Naive thymus-derived CD8-positive, alpha-beta T cell (primary cell): ENCODE measurements at places on chromosomes 12 and 14.
A peak's percentile ranks its signal among the peaks of the same experiment; 100 is the strongest.

GRCh38 chr12:64968989-64969819 is 144.8 kb downstream of the TBC1D30 start:
- DNase-seq = no peak

DNA sequence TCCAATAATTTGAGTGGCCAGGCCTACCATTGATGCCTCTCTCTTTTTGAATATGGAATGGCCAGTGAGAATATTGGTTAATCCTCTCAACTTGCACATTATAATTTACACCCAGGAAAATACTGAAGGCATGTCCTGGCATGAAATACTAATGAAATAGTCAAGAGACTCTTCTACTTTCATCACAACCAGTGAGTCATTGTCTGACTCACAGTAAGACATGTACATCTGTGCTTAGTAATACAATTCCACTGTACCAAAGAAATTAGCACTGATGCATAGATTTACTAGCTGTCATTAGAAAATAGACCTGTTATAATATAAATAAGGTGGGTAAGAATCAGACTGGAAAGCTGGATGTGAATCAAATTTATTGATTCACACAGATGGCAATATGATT is 31.6 kb downstream of the KCNC2 start:
- DNase-seq = no peak

DNA sequence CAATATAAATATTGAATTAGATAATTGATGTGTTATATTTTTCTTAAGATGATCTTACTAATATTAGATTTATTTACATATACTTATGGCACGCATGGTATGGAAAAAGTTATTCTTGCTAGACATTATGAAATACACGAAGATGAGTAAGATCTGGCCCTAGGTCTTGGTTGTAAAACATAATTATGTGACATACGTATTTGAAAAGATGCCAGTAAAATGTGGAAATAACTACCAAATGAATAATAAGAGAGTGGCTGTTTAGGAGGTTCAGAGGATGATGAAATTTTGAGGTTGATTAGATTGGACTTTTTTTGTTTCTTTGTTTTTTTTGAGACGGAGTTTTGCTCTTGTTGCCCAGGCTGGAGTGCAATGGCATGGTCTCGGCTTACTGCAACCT is 41.3 kb downstream of the FANCM start:
- DNase-seq = no peak

DNA sequence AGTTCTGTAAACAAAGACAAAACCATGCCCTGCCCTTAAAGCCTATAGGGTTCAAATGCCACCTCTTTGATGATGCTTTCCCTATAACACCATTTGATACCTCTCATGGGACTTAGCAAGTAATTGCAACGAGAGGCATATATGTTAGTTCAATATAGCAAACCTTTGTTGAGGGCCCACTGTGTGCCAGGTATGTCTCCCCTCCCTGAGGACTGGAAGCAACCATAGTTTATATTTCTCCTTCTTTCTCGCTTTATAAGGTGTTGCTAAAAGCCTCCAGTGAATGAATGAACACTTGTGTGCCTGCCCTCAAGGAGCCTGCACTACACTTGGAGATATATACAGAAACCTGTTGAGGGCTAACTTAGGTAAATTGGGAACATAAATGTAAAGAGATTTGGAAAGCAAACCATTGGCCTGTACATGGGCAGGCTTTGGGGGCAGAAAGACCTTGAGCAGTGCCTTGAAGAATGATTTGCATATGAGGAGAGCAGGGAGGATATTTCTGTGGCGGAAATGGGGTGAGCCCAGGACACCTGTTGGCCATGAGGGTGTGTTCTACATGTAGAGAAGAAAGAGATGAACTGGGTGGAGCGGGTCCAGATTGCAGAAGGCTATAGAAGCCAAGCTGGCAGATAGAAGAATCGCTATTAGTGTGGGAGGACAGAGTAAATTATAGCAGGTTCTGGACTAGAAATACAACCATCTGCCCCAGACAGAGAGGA is 1.8 kb upstream of the CKAP4 start:
- DNase-seq = peak; percentile 10

DNA sequence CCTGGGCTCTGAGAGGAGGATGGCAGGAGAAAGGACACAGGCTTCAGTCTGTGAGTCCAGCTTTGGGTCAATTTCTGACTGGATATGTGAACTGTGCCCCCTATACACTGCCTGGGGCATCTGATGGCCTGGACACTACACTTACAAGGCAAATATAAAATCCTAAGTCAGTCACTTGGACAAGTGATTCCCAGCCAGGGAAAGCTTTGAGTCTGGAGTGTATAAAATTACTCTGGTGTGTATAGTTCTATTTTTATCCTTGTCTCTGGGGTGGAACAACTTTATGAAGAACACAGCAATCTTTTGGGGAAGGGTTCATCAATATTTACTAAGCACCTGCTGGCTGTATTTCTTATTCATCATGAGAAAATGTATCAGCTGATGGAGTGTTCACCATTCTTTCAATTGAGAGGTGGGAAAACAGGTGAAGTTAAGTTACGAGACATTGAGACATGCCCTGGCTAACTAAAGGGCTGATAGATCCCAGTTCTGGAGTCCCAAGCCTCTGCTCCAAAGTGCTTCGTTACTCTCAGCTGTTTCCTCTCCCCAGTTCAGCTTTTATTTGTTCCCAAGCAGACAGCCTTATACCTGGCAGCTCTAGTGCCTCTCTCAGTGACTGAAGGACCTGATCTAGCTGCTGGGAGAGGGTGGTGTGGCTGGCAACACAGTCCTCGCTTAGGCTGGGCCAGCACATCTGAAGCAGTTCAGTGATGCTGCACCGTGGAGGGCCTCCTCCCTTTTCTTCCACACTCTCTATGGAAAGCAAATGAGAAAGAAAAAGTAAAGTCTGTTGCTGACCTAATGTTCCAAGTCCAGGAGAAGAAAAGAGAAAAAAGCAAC is 30.9 kb downstream of the ZFYVE26 start:
- no peak for DNase-seq

DNA sequence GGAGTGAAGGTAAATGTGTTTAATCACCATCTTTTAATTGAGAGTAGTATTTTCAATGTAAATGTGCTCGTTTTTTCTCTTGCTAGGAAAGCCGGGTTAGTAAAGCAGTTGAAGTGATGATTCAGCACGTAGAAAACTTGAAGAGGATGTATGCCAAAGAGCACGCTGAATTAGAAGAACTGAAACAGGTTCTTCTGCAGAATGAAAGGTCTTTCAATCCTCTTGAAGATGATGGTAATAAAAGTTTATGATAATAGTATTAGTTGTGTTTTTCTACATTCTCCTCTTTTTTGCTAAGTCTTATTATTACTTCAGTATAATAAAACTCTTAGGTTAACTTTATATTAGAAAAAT is 93.9 kb downstream of the DNAI7 start:
- no peak for DNase-seq

DNA sequence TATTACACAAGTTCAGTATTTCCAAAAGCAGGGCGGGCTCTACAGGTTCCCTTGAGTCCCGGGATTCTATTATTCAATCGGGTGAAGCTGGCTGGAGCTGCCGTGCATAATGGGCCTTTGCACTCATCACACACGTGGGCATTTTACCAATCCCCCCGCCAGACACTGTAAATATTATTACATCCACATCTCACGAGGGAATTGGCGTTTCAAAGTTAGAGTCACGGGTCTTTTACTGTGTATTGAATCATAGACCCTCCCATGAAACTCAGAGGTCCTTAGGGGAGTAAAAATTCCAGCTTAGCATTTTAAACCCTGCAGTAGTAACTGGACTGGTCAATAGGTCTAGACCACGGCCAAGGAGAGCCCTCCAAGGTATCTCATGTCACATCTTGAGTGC is 70.3 kb downstream of the MAP1LC3B2 start:
- no peak for DNase-seq

DNA sequence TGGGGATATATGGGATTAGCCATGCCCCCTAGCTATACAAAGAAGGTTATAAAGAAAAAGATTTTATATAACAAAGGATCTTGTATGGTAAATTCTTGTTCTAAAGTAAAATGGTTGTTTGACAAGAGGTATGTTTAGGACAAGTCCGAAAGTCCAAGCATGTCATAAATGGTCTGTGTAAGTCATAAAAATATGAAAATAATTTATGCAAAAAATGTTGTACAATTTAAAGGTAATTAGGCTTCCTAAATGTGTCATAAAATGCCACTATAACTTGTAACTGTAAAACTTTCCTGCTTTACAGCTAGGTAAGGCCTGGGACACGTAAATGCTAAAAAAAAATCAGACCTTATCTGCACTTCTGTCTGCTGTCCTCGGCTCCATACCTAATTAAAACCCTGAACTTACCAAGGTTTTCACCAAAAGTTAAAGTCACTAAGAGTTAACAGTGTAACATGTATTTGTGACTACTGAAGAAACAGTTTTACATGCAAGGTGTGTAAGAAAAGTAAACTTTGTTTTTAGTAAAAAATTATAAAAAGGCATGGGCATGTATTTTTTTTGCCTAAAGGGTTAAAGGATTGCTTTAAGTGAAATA is 110.0 kb upstream of the RESF1 start:
- no peak for DNase-seq

DNA sequence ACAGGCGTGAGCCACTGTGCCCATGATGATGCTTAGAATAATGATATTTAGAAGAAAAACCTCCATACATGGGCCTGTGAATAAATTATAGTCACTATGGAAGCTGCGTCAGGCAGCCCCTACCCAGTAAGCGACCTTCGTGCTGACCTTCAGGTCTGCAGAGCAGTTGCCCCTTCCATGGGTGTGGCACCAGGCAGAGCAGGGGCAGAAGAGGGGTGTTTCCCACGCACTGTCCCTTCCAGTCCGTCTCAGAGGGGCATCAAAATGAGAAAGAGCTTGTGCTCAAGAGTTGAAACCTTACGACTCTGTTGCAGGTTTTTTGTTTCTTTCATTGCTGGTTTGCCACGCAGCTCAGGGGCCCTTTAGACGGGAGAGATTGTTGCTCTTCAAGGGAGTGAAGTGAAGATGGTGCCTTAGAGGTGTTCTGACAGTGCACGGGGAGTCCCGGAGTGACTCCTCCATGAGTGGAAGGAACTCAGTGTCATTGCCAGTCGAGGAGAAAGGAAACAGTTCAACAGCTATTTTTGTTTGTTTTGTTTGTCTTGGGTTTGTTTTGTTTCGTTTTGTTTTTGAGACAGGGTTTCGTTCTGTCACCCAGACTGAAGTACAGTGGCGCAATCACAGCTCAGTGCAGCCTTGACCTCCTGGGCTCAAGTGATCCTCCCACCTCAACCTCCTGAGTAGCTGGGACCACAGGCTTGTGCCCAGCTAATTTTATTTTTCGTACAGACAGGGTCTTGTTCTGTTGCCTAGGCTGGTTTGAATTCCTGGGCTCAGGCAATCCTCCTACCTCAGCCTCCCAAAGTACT is 13.9 kb downstream of the CKB start:
- no peak for DNase-seq

DNA sequence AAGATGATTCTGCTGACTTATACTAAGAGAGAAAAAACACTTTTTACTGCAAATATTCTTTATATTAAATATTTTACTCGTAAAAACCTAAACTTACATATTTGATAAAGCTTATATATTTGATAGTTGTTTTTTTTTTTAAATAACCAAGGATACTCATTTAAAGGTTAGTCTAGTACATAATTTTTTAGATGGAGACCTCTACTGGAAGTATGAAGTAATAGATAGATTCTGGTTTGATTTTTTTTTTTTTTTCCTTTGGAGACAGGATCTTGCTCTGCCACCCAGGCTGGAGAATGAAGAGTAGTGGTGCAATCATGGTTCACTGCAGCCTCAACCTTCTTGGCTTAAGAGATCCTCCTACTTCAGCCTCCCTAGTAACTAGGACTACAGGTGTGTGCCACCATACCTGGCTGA is 16.4 kb downstream of the ARID2 start:
- peak; percentile 44 for DNase-seq

GRCh38 chr14:85079842-85080730 is 449.9 kb upstream of the FLRT2 start:
- no peak for DNase-seq

- DNase-seq = no peak
Measured at GRCh38 chr12:96106137-96106536, 70.8 kb upstream of the LTA4H start.

GRCh38 chr14:29042551-29042950 is 276.0 kb downstream of the FOXG1 start:
- DNase-seq = no peak

- DNase-seq = peak; percentile 48
Measured at GRCh38 chr14:104870368-104871144, 5.5 kb downstream of the CEP170B start.

GRCh38 chr14:27390155-27390554 is 792.3 kb upstream of the NOVA1 start:
- no peak for DNase-seq

DNA sequence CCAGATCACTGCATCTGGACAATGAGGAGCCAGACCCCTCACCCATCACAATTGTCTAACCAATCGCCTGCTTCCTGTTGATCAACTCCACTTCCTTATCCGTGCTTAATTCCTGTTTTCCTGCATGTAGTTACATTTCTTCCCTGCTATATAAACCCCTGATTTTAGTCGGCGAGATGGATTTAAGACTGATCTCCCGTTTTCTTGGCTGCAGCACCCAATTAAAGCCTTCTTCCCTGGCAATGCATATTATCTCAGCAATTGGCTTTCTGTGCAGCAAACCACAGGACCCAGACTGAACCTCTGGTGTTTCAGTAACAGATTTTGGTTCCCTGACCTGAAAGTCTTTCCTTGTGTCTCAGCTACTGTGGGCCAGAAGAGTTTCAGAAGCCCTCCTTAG is 272.3 kb downstream of the IPO8 start:
- DNase-seq = no peak

- DNase-seq = no peak
Measured at GRCh38 chr14:75150150-75150549, 23.3 kb upstream of the NEK9 start.

DNA sequence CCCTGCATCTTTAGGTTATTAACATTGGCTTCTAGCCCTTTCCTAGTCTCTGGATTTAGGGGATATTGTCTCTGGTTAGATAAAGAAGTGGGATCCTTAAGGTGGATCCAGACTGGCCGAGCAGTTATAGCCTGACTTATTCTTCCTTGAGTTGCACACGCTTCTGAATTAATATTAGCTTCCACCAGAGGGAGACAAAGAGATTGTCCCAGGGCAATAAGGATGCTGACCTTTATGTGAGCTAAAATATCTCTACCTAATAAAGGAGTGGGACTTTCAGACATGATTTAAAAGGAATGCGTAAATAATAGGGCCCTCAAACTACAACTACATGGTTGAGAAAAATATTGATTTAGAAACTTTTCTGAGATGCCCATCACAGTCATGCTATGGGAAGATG is 139.7 kb downstream of the SLCO1B3 start:
- DNase-seq = no peak

GRCh38 chr12:40192704-40193255 is 32.0 kb upstream of the LRRK2 start:
- DNase-seq = no peak

DNA sequence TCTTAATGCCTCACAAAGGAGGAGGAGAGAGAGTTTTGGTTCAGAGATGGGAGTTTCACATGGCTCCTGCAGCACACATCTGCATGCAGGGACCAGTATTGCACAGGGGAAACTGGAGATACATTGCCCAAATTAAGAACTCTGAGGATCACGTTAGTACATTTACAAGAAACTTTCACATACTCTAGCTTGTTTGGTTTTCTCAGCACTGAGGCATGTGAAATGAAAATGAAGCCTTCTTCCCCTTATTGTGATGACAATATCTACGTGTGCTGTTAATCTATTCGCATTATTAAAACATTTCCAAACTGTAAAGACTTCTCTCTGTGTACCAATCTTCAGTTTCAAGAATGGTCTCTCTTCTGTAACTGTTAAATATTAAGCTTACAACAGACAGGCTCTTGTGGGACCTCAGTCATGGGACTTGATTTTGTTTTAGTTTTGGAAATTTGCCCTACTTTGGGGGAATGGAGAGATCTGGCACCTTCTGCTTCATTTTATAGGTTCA is 124.7 kb downstream of the DAAM1 start:
- DNase-seq = no peak
